Activated CD4-positive, alpha-beta memory T cell treated with anti-CD3 and anti-CD28 coated beads for 36 hours (primary cell): ENCODE measurements at places on chromosomes 16 and 17. TPM values are rescaled to one million over a fixed set of nuclear protein-coding genes. Genes with fewer than 3 reads are reported as not detected.

HSPB9 gene
- total RNA-seq, result not detected

ITGB4 gene
- 1.1 TPM for total RNA-seq

TNP2 gene
- not detected for total RNA-seq

NFATC2IP gene
- 57.7 TPM for total RNA-seq

SCPEP1 gene
- total RNA-seq, result 24.9 TPM

IKZF3 gene
- total RNA-seq, result 52.0 TPM

ABCA9 gene
- not detected for total RNA-seq

SLC5A10 gene
- not detected for total RNA-seq

UTS2R gene
- total RNA-seq, result not detected

TMEM235 gene
- not detected for total RNA-seq

CACNB1 gene
- 13.6 TPM for total RNA-seq

CD300H gene
- total RNA-seq, result not detected

UBFD1 gene
- 54.4 TPM for total RNA-seq

LSM12 gene
- total RNA-seq, result 76.8 TPM

FDXR gene
- 18.4 TPM for total RNA-seq

KLHL10 gene
- total RNA-seq, result 0.12 TPM

STH gene
- total RNA-seq, result not detected

PRAC2 gene
- total RNA-seq, result not detected

FBXL20 gene
- 17.4 TPM for total RNA-seq

NEUROD2 gene
- total RNA-seq, result not detected

ZG16B gene
- 2.6 TPM for total RNA-seq

TP53TG3B gene
- total RNA-seq, result not detected

G6PC1 gene
- total RNA-seq, result not detected

ZNF624 gene
- 3.9 TPM for total RNA-seq

C16orf82 gene
- total RNA-seq, result not detected

IGSF6 gene
- 0.14 TPM for total RNA-seq

STUB1 gene
- total RNA-seq, result 70.9 TPM

PLD6 gene
- 9.4 TPM for total RNA-seq

SEPTIN1 gene
- total RNA-seq, result 202 TPM

MT1G gene
- total RNA-seq, result 5.8 TPM

HOXB6 gene
- 0.21 TPM for total RNA-seq

MYCBPAP gene
- total RNA-seq, result 8.1 TPM

TBC1D28 gene
- total RNA-seq, result not detected

CNTNAP4 gene
- not detected for total RNA-seq
